Esophagus muscularis mucosa (tissue), 4 donors: ENCODE measurements at places on chromosomes 1 and 21.

- no peak for DNase-seq
These were observed 53.8 kb upstream of the TARDBP start for GRCh38 chr1:10958614-10959013.

- no peak for DNase-seq
These were observed 53.9 kb downstream of the NR5A2 start for GRCh38 chr1:200081151-200081968.

DNA sequence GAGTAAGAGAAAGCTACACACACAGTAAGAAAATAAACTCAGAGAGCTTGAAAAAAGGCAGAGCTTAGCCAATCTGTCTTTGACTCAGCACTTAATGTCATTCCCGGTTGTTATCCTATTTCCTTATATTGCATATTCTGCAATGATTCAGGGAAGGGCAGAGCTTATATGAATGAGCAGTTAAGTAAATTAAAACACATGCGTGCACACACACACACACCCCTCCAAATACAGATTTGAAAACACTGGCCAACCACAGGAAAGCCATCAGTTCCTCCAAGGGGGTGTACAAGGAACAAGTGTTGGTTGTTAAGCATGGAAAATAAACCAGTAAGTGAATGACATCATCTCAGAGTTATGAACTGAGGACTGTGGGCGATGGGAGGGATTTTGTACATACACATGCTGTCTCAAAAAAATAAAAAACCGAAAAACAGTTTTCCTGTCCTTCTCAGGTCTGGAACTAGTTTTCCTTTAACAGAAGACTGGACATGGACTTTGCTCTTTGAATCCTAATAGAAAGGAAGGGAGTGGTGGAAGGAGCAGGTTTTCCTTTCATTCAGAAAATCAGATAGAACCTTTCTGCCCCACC lies 1.0 kb downstream of the IQGAP3 start:
- DNase-seq = no peak

DNA sequence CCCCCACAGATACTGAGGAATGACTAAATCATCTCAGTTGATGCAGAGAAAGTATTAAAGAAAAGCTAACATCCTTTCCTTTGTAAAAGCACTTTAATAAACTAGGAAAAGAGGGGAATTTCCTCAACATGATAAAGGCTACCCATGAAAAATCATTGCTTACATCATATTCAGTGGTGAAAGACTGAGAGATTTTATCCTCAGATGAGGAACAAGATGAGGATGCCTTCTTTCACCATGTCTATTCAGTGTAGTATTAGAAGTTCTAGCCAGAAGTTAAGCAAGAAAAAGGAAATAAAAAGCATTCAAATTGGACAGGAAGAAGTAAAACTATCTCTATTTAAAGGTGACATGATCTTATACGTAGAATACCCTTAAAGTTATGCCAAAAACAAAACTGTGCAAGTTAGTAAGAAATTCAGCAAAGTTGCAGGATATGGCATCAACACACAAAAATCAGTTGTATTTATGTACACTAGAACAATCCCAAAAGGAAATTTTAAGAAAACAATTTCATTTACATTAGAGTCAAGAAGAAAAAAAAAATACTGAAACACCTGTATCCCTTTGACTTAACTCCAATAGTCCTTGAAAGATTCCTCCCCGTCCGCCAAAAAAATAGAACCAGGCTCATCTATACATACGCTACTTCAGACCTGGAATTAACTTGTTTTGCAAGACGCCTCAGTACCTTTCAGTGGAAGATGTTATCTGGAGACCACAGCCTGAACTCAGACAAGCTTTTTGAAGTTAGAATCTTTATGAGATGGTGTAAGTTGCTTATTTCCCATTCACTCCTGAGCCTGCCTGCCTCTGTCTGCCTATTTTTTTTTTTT lies 17.5 kb downstream of the ZMYM4 start:
- DNase-seq = no peak

GRCh38 chr1:173861731-173862145 lies 6.1 kb downstream of the GAS5 start:
- no peak for DNase-seq

GRCh38 chr1:77348549-77348948 lies 66.7 kb downstream of the AK5 start:
- DNase-seq = no peak

- DNase-seq = no peak
These were observed 15.0 kb upstream of the SDC3 start for GRCh38 chr1:30923597-30923996.

DNA sequence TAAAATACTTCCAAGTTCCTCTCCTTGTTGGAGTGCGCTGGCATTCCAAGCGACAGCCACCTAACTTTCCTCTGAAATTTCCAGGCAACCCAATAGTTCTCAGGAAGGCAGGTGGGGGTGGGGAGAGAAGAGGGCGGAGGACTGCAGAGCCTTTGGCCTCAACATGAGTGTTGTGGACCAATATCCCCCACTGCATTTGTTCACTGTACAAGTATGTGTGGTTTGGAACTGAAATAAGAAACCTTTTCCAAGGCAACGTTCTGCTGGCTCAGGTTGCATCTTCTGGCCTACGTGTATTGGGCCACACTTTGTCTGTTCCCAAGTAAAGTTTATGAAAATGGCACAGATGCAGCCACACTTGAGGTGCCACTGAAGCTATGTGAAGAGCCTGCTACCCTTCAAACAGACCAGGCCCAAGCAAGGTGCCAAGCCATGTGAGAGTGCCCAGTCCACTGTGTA lies 153.4 kb downstream of the DHRS3 start:
- peak; percentile 92 for DNase-seq

GRCh38 chr1:232014941-232015340 lies 388.4 kb downstream of the DISC1 start:
- no peak for DNase-seq

DNA sequence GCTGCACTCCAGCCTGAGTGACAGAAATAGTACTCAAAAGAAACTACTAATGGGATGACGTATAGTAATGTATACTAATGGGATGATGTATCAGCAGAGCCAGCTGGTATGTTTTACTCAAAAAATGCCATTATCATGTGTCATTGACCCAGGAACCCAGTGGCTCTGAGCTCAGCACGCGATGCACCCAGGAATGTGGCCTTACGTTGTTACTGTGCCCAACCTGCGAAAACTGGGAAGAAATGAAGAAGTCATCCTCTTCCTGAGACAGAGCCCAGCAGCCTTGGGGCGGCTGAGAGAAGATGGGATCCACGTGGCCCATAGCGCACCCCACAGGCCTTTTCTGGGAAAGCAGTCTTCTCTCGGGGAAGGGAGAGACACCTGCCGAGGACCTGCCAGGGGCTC lies 8.8 kb downstream of the UBE2J2 start:
- DNase-seq = no peak
